ENCODE measurements at places on chromosomes 3 and 15.

DNA sequence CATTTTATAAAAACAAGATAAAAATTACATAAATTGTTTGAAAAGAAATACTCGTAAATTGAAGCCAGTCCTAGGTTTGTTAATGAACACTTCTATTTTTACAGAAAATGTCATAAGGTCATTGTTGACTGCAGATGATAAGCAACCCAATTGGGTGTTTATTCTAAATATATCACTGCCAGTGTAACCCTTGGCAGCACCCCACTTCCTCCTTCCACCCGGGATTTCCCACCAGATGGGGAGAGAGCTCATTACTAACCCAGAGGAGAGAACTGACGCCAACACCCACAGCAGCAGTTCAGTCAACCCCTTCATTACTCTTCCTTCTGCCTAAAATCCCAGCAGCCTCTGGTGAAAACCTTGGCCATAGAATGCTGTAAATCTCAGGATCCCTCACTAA, 307.6 kb downstream of the GAP43 start:
- DNase-seq = no peak

DNA sequence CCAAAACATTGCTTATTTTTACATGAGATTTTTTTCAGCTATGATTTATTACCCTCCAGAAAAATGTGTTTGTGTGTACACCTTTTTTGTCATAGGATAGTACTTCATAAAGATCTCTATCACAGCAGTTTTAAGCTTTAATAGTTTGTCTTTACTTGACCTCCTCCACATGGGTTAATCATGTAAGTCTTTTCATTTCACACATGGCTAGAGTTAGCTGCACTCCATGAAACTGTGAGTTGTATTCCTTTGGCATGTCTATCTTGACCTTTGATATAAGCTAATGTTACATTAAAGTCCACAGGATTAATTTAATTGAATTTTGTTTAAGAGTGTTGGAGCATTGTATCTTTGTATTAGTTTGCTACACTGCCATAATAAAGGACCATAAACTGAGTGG, 217.1 kb downstream of the OTOL1 start:
- DNase-seq = no peak

DNA sequence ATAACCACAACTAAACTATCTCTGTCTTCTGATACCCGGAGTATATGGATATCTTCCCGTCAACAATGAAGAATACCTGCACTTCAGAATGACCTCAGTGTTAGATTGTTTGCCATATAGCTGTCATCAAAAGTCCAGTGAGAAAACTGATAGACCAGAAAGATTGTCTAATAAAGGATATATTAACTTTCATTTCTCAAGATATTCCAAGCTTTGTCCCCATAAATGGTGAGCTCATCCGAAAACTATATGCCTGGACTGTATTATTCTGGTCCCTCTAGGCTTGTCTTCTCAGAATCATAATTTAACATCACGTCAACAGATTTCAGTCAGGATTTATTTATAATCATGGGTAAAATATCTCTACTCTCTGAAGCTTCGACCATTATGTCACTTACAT, 100.5 kb downstream of the ATP8B4 start:
- DNase-seq = no peak

DNA sequence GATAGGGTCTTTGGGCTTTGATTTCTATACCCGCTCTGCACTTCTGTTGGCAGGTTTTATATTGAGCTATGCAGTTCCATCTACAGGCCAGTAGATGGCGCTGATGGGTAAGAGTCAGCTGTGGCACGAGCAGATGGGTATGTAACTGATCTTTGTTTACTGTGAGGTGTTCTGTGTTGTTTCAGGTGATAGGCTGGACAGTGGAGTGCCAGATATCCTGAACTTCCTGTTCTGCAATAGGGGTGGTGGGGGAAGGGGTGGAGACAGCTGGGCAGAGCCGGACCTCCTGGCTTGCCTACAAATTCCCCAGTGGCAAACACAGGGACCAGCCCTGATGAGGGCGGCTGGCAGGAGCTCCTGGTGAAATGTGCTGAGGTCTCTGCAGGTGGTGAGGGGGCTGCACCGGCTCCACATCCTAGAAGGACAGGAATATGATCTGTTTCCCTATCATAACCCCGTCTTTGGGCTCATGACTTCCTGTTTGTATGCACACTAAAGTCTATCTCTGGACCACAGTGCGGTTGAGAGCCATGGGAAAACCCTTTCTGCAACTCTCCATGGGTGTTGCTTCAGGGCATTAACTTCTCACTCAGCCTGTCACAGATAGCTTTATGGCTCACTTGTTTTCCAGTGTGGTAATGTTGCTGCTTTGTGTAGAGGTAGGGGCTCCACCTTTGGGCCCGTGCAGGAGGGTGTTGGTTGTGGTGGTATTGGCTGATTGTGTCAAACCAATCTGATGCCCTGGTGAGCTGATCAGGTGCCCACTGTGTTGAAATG, 13.4 kb upstream of the FAM98B start:
- no peak for DNase-seq

DNA sequence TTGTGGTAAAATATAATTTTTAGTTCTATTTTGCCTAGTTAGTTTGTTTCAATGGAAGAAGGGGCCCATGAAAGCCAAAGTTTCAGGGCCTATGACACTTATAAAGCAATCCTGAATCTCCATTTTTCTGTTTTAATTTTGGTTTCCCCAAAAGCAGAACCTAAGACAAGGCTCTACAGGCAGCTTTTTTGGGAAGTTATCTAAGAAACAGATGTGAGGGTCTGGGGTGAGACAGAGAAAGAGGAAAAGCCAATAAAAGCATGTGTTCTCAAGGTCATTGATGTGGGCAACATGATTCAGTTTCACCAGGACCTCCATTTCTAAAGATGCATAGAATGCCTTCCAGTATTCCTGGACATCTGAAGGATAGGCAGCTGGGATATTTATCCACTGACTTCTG, 598.5 kb downstream of the PDCD6IP start:
- DNase-seq = no peak

GRCh38 chr3:35832140-35832571, 192.8 kb downstream of the ARPP21 start:
- DNase-seq = no peak

DNA sequence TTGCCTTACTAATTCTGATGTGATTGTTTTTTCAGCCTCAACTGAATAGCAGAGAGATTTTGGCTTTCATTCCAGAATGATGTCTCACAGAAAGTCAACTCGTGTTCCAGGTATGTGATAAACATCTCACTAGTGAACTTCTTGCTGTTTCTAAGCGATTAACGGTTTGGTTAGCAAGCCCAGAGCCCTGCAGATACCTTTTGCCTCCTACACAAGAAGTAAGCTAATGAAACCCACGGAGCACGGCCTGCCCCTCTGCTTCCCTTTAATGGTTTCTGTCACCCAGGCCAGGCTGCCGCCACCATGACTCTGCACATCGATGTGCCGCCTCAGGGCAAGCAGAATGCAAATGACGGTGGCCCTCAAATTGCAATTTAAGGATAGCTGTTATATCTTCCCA, 155.9 kb upstream of the ICE2 start:
- DNase-seq = no peak

DNA sequence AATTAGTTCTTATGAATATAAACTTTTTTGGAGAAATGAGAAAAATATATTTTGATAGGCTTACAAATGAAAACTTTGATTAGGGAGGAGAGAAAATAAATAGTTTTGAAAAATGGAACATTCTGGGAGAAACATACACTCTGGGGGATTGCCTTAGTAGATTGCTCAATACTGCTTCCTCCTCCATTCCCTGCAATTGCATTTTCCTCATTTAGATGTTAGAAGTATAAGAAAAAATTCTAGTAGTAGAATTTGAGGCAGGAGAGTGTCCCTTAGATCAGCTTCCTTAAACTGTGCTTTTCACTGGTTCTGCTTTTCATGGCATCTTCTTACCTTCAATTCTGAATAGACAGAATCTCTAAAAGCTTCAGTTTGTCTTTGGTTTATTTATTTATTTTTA, 46.2 kb upstream of the CTDSPL2 start:
- no peak for DNase-seq

DNA sequence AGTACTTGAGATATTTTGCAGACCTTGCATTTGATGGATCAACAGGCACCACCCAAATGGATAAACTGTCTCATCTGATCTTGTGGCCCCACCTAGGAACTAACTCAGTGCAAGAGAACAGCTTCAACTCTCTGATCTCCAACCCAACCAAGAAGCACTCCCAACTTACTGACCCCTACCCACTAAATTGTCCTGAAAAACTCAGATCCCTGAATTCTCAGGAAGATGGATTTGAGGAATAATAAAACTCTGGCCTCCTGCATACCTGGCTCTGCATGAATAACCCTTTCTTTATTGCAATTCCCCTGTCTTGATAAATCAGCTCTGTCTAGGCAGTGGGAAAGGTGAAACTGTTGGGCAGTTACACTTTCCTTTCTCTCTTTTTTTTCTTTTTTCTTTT, 247.9 kb downstream of the ZPLD1 start:
- no peak for DNase-seq

GRCh38 chr15:62107571-62108121, 40.9 kb downstream of the C2CD4A start:
- DNase-seq = no peak

DNA sequence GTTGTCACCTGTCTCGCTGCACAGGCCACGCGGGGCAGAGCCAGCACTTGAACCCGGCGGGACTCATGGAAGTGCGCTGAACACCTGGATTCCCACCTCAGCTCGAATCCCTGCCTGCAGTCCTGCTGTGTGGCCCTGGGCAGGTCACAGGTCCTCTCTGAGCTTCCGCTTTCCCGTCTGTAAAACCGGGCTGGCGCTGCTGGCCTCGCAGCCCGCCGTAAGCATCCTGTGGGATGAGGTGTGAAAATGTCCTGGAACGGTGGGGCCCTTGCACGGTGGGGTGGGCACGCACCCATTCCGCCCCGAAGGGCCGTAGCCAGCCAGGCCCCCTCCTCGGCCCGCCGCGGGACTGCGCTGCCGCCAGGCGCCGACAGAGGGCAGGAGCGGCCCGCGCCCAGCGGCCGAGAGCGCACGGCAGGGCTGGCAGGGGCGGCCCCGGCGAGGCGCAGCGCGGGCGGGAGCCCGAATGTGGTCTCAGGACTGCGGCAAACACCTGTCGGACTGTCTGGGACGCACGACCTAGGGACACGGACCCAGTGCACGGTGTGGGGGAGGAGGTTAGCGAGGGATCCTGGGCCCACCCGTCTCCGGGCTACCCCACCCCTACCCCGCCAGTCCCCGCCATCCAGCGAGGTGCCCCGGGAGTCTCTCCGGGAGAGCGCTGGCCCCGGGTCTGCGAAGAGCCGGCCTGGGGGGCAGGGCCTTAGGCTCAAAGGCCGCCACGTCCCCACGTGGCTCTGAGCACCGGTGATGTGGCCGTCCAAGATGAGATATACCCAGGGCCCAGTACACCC, 40.4 kb downstream of the DNAJB8 start:
- peak; percentile 47 for DNase-seq
